ENCODE measurements at places on chromosomes 6 and 20.

DNA sequence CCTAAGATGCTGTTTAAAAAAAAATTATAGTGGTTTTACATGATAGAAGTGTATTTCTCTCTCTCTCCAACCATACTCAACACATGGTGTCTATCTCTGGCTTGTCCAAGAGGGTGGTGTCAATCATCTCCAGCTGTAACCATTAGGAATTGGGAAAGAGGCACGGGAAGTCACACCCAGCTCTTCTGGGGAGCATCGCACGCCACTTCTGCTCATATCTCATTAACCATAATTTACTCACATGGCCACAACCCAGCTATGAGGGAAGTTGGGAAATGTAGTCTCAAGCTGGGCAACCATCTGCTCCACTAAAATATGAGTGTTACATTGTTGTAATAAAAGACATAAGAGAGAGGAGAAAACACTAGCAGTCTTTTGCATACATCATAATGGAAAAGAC is 30.4 kb upstream of the TSHZ2 start:
- DNase-seq = no peak

DNA sequence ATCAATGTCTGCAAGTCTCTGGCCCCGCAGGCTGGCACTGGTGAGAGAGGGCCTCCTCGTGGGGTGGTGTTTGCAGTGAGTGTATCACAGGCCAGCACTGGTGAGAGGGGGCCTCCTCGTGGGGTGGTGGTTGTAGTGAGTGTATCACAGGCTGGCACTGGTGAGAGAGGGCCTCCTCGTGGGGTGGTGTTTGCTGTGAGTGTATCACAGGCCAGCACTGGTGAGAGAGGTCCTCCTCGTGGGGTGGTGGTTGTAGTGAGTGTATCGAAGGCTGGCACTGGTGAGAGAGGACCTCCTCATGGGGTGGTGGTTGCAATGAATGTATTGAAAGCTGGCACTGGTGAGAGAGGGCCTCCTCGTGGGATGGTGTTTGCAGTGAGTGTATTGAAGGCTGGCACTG is 53.3 kb upstream of the SLC22A1 start:
- DNase-seq = no peak

GRCh38 chr6:124479991-124480430 is 482.2 kb upstream of the RNF217 start:
- no peak for DNase-seq

DNA sequence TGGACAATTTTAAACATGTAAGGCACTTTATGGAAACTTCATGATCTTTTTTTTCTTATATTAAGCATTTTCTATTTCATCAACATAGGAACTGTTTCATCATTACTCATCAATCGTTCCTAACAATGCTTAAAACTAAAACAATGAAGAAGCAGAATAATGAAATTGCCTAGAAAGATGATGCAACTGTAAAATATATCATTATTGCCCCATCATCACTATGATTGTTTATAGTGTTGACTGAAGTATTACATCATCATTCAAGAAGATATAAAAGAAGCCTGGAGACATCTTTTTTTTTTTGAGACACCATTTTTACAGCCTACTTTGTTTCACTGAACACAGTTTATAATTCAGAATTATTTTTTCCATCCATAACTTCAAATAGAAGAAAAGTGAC is 147.2 kb downstream of the TRDN start:
- no peak for DNase-seq

- DNase-seq = no peak
These were observed 9.3 kb upstream of the NCR2 start for GRCh38 chr6:41326092-41326491.

DNA sequence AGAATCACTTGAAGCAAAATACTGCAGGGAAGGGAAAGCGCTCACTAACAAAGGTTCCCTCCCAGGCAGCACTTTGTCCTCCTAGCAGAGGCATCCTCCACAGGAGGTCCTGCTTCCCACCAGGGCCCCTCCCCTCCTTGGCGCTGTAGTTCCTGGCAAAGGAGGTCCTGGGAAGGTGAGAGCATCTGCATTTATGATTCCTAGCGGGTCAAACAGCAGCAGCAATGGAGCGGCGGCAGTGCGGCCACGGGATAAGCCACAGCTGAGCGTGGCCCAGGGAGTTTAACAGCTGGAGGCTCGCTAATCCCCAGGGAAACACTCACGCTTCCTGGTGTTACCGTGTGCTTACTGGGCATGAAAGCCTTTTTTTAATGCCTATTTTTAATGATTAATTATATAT is 185.8 kb downstream of the TTLL2 start:
- DNase-seq = no peak

DNA sequence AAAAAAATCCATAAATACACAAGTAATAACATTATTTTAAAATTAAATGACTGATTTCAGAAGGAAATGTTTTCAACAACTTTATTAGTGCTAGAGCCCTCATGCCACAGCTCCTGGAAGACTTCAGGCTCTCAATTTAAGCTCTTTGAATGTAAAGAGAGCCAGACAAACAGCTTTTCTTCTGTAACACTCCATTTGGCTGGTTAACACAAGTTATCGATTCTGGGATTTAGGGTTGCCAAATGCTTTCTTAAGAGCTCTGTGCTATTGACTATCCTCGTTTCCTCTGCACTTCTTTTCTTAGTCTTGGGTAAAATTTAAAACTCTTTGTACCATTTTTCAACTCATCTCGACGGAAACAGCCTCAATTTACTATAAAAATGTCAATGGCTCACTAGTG is 402.5 kb downstream of the PRKN start:
- DNase-seq = no peak

DNA sequence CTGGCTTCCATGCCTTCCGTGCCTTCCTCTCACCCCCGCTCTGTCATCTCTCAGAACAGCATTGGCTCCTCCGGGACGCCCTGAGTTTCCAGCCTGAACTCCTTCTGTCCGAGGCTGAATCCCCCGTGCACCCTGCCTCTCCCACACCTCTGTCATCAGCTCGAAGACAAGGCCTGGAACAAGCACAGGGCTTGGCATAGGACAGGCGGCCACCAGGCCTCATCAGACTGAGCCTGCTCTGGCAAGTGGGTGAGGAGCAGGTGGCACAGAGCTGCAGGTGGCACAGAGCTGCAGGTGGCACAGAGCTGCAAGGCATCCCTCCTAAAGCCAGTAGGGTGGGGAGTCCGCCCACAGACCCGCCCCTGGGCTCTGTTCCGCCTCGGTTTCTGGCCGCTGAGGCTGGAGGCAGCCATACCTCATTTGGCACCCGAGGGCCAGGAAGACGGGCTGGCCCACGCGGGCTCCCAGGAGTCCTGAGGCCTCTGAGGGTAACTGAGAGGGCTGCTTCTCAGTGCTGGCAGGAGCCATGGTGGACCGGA is 60.2 kb downstream of the EZR start:
- DNase-seq = no peak

DNA sequence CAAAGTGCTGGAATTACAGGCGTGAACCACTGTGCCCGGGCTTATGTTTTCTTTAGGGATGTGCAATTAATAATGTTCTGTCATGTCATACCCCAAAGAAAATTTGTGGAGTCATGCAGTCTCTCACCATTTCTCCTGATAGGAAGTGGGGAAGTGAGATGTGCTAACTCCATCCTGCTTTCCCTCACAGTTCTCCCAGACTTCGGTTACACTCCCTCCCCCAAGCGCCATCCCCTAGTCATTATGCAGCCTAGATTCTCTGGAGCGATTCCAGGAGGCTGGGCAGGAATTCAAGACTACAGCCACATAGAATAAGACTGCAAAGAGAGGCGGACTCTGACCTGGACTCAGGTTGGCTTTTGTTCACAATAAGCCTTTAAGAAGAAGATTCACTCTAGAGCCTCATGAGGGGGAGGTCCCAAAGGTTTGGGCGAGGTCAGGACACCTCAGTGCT is 271.4 kb downstream of the ALDH8A1 start:
- DNase-seq = no peak

DNA sequence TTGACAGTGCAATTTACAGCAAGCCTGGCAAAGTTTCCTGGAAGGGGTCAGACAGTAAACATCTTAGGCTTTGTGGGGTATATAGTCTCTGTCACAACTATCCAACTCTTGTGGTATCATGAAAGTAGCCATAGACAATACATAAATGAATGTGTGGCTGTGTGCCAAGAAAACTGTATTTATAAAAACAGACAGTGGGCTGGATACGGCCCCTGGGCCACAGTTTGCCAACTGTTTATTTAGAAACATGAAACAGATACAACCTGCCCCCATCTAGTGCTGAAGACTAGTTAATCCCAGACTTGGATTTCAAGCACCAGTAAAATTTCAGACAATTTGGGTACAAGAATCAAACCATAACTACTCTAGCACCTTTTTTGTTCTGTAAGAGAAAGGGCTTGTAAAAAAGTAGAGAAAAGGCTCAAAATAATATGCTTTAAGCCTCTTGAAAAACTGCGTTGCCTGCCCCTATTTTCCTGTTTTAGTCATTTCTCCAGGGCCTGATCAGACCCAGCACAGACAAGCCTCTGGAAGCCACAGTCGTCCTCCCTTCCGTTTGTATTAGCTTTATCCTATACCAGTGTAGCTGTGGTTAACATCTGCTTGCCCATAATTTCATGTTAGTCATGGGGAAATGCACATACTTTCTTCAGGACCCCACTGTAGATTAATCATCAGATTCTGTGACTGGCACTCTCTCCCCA is 30.8 kb downstream of the JAG1 start:
- no peak for DNase-seq

DNA sequence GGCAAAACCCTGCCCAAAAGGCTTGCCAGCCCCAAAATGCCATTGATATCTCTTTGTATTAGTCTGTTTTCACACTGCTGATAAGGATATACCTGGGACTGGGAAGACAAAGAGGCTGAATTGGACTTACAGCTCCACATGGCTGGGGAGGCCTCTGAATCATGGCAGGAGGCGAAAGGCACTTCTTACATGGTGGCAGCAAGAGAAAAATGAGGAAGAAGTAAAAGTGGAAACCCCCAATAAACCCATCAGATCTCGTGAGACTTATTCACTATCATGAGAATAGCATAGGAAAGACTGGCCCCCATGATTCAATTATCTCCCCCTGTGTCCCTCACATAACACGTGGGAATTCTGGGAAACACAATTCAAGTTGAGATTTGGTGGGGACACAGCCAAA is 28.6 kb downstream of the MBOAT1 start:
- no peak for DNase-seq

- no peak for DNase-seq
These were observed 90.7 kb downstream of the FOXC1 start for GRCh38 chr6:1700278-1700967.

DNA sequence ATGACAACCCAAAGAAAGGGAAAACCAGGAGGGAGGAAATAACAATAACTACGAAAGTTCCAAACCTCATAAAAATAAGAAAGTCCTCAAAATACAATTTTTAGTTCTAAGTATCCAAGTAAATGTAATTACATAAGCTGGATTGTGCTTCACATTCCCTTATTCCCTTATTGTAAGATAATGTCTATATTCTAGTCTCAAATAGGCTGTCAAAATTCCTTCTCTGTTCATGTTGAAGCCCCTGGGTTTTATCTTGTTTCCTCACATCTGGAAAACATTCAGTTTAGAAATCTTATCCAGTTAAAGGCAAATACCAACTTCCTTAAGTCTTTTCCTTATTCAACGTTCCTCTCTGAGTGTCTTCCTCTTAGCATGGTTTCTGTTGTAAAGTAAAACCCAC is 282.3 kb downstream of the CD109 start:
- no peak for DNase-seq

DNA sequence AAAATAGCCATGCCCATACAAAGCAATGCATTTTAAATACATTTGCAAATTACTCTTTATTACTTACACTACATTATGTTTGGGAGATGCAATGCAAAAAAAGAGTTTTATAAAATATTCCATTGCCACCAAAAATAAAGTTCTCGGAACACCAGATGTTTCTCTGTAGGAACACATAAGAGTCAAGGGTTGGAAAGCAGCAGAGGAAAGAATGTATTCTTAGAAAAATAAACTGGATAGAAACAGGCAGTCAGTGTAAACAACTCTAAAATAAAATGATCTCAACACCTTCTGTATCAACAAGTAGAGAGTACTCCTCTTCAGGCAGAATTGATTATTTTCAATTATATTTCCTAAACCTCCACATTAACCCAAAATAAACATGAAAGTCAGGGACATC is 28.1 kb downstream of the KIF13A start:
- DNase-seq = no peak

GRCh38 chr6:41085182-41085581 is 12.4 kb downstream of the NFYA start:
- no peak for DNase-seq

GRCh38 chr6:136524936-136525413 is 25.2 kb downstream of the MAP7 start:
- no peak for DNase-seq

DNA sequence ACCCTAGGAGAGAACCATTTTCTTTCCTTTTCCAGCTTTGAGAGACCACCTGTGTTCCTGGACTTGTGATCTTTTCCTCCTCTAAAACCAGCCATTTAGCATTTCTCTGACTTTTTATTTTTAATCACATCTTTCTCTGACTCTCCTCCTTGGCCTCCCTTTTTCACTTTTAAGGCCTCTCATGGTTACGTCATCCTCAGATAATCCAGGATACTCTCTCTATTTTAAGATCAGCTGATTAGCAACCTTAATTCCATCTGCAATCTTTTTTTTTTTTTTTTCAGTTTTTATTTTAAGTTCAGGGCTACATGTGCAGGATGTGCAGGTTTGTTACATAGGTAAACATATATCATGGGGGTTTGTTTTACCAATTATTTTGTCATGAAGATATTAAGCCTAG is 54.0 kb downstream of the RFPL4B start:
- no peak for DNase-seq

DNA sequence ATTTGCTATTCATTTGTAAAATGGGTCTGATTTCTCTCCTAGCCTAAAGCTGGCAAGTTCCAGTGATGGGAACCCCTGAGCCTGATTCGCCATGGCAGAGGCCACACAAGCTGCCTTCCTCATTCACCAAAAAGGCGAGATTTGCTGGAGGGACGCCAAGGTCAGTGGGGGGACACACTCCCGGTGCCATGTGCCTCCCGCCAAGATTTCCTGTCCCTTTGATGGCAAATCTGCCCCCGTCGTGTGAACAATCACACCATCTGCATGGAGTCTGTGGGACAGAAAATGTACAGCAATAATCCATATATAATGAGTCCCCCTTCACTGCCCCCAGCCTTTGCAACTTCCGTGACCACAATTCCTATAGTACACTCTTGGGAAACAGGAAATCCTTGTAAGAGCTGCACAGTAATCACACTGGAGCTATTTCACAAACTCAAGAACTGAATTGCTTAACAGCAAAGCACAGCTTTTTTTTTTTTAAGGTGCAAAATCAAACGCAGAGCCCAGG is 15.7 kb upstream of the IGF2R start:
- DNase-seq = no peak

Data from CD4-positive, alpha-beta memory T cell (primary cell).